NCI-H187 treated with DMSO at 0.1 percent for 48 hours (cell line): ENCODE measurements at places on chromosomes 7 and 10.

DNA sequence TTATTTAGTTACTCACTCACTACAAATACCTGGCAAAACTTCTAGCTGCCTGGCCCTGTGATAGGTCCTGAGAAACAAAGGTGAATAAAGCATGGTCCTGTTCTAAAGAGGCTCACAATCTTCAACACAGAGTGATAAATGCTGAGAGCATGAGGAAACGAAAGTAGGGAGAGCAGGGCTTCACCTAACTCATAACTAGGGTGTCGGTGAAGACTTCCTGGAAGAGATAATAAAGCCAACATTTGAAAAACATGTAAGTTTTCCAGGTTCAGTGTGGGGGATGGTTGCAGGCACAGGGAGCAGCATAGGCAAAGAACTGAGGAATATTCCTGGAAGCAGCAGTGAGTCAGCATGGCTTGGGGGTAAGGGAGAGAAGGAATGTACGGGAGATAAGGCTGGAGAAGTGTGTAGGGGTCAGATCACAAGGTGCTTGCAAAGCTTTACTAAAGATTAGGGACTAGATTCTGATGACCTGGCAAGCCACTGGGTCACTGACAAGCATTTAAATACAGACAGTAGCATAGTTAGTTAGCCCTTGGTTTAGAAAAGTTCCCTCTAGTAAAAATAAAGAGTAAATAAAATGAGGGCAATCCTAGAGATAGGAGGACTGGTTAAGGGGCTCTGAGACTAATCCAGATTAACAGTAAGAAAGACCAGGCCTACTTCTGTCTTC lies 5.1 kb downstream of the KEL start:
- DNase-seq, result no peak

GRCh38 chr10:124366825-124367224 lies 51.9 kb downstream of the OAT start:
- no peak for DNase-seq

- no peak for DNase-seq
These were observed 328.2 kb downstream of the PLXNA4 start for GRCh38 chr7:132247995-132248618.

DNA sequence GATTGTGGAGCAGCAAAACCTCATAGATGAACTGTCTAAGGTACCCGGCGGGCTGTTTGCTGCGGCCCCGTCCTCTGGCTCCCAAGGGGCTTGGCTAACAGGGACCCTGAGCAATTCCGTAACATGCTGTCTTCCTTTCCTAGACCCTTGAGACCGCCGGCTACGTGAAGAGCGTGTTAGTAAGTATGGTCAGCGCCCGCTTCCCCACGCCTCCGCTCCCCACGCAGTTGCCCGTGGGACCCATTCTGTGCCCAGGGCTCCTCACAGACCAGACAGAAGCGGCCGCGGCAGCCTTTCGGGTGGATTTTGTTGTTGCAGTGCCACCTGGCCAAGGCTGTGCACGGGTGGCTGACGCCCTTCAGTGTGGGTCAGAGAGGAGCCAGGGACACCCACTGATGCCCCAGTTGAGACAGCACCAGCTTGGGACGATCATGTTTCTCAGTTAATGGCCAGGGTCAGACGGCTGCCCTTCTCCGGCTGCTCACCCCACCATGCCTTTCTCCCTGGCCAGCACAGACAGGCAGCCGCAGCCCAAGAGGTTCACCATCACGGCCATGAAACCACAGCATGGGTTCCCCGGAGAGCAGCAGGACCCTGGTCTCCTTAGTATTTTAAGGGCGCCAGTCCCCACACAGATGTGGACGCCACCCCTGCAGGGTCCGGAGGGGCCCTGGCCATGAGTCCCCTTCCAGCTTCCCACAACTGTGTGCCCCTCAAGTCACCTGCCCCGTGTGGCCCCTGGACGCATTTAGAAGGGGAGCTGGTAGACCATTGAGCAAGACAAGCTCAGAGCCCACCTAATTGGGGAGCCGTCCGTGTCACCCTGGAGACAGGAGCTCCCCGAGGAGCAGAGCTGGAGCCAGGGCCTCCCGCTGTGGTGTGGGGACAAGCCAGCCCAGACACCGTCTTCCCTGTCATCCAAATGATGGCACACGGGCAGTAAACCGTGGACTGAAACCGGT lies 49.4 kb upstream of the DPYSL4 start:
- DNase-seq, result no peak

GRCh38 chr7:117986645-117987269 lies 113.5 kb upstream of the CTTNBP2 start:
- no peak for DNase-seq

DNA sequence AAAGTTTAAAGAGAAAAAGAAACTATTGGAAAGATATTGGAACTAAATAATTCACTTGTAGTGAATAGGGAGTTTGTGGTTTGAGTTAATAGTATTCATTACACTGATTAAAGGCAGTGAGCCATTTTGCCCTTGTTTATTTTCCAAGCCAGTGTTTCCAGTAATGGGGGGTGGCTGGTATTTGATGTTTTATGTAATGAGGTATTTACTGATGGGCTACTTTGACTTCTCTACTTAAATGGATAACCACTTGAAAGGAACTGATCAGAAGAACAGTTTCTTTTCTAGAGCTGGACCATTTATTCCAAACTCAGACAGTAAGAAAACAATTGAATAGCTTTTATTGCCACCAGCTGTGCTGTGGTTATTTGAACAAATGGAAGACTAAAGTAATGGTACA lies 227.0 kb upstream of the HDAC9 start:
- no peak for DNase-seq

DNA sequence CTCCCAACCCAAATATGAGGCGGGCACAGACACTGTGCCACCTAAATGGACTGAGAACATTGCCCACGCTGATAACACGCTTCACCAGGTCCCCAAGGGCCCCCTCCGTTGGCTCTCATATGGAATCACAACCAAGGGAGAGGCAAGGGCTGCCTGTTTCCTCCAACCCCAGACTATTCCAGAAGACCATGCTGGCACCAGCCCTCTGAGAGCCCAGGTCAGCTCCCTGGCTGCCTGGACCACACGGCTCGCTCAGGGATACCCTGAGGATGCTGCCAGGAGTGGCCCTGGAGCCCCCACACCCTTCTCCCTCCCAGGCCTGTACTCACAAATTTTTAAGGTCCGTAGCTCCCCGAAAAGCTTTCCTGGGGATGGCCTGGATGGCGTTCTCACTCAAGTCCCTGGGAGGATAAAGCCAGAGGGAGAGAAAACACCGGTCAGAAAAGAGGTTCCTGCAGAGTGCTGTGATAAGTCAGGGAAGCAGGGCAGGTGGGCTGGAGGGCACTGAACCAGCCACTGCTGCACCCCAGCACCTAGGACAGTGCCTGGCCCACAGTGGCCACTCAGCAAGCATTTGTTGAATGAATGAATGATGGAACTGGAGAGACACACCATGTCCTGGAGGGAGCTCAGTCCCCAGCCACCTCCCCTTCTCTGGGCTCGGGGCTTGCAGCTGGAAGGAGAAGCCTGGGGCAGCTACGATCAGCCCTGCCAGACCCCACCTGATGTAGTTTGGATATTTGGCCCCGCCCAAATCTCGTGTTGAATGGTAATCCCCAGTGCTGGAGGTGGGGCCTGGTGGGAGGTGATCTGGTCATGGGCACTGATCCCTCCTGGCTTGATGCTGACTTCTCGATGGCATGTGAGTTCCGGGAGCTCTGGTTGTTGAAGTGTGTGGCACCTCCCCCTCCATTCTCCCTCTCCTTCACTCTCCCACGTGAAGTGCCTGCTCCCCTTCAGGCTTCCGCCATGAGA lies 119.8 kb downstream of the SLIT1 start:
- no peak for DNase-seq

- no peak for DNase-seq
These were observed 47.9 kb downstream of the PIP4K2A start for GRCh38 chr10:22666287-22667092.

DNA sequence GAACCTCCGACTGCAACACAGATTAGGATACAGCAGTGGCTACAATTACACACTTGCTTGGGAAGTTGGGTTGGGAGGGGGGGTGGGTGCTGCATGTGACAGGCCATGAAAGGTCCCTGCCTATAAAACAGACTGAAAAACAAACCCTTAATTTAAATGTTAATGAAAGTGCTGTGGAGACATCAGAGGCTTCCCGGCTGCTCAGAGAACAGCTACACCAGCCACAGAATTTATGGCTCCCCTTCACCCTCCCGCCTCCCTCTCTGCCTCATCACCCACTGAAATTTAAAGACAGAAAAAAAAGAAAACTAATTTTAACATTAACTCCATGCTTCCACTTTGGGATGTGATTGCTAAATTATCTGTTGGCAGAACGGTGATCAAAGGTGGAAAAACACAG lies 34.7 kb downstream of the FBXW4 start:
- no peak for DNase-seq

GRCh38 chr10:1523221-1523620 lies 214.1 kb downstream of the ADARB2 start:
- no peak for DNase-seq
